ENCODE measurements at places on chromosomes 16 and 17. TPM values are rescaled to one million over a fixed set of nuclear protein-coding genes. Genes with fewer than 3 reads are reported as not detected.

MARVELD3 gene
- total RNA-seq, result not detected

OTOP3 gene
- total RNA-seq, result not detected

GRCh38 chr16:54242199-54242598 is 44.4 kb downstream of the IRX3 start:
- no peak for DNase-seq

DNA sequence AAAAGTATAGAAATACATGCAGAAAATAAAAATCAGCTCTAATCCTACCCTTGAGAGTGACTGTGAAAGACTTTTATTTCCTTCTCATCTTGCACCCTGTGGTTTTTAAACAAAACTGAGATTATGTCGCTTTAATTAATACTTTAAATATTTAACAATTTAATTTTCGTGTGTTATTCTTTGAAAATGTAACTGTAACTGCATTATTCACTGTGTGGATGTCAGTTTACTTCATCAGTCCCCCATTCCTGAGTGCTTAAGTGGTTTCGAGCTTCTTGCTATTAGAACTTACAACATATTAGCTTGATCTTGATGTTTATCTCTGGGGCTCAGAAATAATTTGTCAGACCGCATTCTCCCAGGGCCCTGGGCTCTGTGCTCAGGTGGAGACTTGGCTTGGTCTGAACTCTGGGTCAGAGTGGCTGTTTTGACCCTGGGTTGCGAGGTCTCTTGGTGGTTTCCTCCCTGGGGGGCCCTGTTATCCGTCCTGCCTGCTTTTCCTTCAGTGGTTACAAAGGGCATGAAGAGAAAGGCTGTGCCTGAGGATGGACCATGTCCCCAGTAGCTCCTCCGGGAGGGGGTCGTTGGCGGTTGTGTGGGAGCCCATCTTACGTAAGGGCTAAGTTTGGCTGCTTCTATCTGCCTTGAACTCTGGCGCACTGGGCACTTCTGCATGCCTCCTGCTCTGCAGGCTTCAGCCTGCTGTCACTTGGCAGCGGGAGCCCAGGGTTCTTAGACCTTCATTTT is 25.7 kb downstream of the AKAP1 start:
- DNase-seq, result no peak
